ENCODE measurements at places on chromosomes 5 and 9. TPM values are rescaled to one million over a fixed set of nuclear protein-coding genes. Genes with fewer than 3 reads are reported as not detected.

Gene SLC36A3
- not detected for total RNA-seq

Gene GPX3
- total RNA-seq: 19.0 TPM

Gene PTPN3
- 17.3 TPM for total RNA-seq

Gene SNCB
- 1.2 TPM for total RNA-seq

Gene HRCT1
- 0.20 TPM for total RNA-seq

Gene SH2D3C
- total RNA-seq: 0.12 TPM

Gene DBH
- total RNA-seq: not detected

Gene PLAC8L1
- total RNA-seq: 0.31 TPM

Gene FST
- 1.7 TPM for total RNA-seq

Gene IL4
- not detected for total RNA-seq

Gene TAF11L5
- total RNA-seq: not detected

Gene FAM221B
- total RNA-seq: not detected

Gene APBA1
- 0.16 TPM for total RNA-seq

Gene IFNA13
- not detected for total RNA-seq

Gene IRX1
- not detected for total RNA-seq

Gene IL7R
- 0.36 TPM for total RNA-seq

Gene CNOT6
- 21.1 TPM for total RNA-seq

Gene GLRA1
- not detected for total RNA-seq

Gene PCA3
- total RNA-seq: not detected

Gene SLCO6A1
- not detected for total RNA-seq

Gene NHP2
- 396 TPM for total RNA-seq

Gene CDH6
- total RNA-seq: 0.09 TPM

Gene PCDHB7
- not detected for total RNA-seq

Gene CARD6
- 2.9 TPM for total RNA-seq

Gene FOXD4L6
- not detected for total RNA-seq

Gene KCNMB1
- total RNA-seq: not detected

Gene OTP
- 0.13 TPM for total RNA-seq

Gene WDR38
- 0.13 TPM for total RNA-seq

Gene RGS7BP
- total RNA-seq: not detected

Data from A549 treated with Hydrocortisone at 1 μM for 4 hours (cell line).